CD4-positive, CD25-positive, alpha-beta regulatory T cell (primary cell): ENCODE measurements at places on chromosomes 5 and 9. TPM values are rescaled to one million over a fixed set of nuclear protein-coding genes. Genes with fewer than 3 reads are reported as not detected.

- H3K4me3 ChIP-seq = no peak overlapping the region
- no peaks in the 10 kb centered on the region for H3K27me3 ChIP-seq
- no peaks in the 10 kb centered on the region for H3K36me3 ChIP-seq
- H3K27ac ChIP-seq = no peak overlapping the region
Measured at GRCh38 chr5:13987843-13988464, 43.5 kb upstream of the DNAH5 start.

DNA sequence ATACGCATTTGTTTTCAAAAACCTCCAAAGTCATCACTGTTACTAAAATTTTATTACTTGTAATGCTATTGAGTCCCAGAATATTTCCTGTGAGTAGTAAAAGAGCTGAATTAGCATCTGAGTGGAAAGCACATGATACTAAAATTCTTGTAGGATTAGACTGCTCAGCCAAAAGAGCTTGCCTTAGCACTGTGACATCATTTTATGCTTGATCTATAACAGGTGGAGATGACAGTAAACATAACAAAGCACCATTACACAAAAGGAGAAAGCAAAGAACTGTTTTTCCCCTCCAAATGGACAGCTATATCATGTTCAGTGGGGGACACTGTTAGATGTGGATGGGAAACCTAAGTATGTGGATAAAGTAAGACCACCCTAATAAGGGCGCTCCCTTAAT is 5.8 kb upstream of the JAK2 start:
- no peaks in the 10 kb centered on the region for H3K27me3 ChIP-seq
- H3K4me1 ChIP-seq = peaks cover 8% of the 10 kb centered on the region
- no peaks in the 10 kb centered on the region for H3K36me3 ChIP-seq
- H3K4me3 ChIP-seq = no peak overlapping the region
- no peak for DNase-seq
- H3K27ac ChIP-seq = no peak overlapping the region

The MROH2B gene
- total RNA-seq = not detected

DNA sequence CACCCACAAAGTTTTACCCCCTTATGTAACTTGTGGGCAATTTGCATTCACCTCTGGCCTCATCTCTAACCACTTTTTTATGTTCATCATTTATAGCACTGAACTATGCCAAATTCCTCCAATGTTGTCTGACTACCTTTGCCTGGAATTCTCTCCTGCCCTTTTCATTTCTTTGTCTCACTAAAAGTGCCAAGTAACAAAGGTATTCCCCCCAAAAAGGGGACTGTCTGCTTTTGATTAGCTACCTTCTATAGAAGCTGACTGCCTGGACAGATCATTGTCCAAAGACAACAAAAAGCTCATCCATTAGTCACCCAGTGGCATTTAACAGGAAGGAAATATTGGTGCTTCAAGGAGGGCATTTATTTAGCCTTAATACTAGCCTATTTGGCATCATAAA is 189.9 kb upstream of the VCAN start:
- H3K27me3 ChIP-seq = no peaks in the 10 kb centered on the region
- H3K4me3 ChIP-seq = no peak overlapping the region

GRCh38 chr9:86281593-86282076 is 703 bp downstream of the ISCA1 start:
- H3K27me3 ChIP-seq = no peaks in the 10 kb centered on the region
- H3K4me1 ChIP-seq = peaks cover 31% of the 10 kb centered on the region
- H3K27ac ChIP-seq = peak overlapping the region; percentile 97
- H3K36me3 ChIP-seq = peaks cover 7% of the 10 kb centered on the region

DNA sequence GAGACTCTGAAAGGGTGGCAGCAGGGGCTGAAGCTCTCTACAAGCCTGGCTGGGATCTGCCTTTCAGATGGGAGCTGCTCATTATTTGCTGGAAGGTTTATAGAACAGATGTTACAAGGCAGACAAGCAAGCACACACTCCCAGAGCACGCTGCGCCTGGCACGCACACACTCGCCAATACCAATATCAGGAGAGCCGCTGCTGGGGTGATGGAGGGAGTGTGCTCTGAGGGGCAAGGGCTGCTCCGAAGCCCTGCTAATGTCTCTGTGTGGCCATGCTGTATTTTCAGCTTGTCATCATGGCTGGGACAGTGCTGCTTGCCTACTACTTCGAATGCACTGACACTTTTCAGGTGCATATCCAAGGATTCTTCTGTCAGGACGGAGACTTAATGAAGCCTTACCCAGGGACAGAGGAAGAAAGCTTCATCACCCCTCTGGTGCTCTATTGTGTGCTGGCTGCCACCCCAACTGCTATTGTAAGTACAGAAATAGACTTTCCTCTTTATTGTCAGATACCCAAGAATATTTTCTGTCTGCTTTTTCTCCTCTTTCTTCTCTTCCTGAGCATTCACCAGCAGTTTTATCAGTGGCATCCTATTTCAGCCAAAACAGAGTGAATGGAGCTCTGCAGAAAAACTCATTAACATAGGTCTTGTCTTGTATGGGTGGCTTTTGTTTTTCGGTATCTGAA is 115.1 kb downstream of the BAAT start:
- no peaks in the 10 kb centered on the region for H3K27me3 ChIP-seq
- no peak for DNase-seq
- H3K4me1 ChIP-seq = no peaks in the 10 kb centered on the region
- no peaks in the 10 kb centered on the region for H3K36me3 ChIP-seq

- no peak overlapping the region for H3K4me3 ChIP-seq
- no peak overlapping the region for H3K27ac ChIP-seq
- no peak for DNase-seq
- no peaks in the 10 kb centered on the region for H3K27me3 ChIP-seq
Measured at GRCh38 chr9:27462846-27463245, 61.2 kb upstream of the IFNK start.

The PCDHB16 gene
- total RNA-seq = not detected

- H3K4me3 ChIP-seq = no peak overlapping the region
- peaks cover 35% of the 10 kb centered on the region for H3K27me3 ChIP-seq
- H3K27ac ChIP-seq = no peak overlapping the region
- no peaks in the 10 kb centered on the region for H3K36me3 ChIP-seq
- H3K4me1 ChIP-seq = peaks cover 9% of the 10 kb centered on the region
Measured at GRCh38 chr5:172455087-172455381, 709 bp upstream of the SH3PXD2B start.

The NEUROG1 gene
- not detected for total RNA-seq

The SLC25A51 gene
- total RNA-seq = 25.3 TPM

The PRRC1 gene
- 33.5 TPM for total RNA-seq

DNA sequence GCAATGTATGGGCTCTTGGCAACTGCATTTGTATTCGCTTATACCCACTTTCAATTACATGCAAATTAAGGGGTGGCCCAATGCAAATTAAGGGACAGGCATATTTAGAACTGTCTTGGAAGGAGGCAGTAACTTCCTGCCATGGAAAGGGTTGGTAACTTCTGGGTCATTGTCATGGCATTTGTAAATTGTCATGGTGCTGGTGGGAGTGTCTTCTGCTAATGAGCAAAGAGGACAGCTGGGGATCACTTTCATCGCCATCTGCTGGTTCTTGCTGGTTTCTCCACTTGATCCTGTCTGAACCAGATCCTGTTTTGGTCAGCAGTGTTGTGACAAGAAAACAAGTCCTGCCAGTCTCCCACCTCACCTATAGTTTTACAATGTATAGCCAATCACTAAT is 23.3 kb upstream of the UGT3A2 start:
- H3K4me3 ChIP-seq = no peak overlapping the region
- DNase-seq = peak; percentile 37
- H3K36me3 ChIP-seq = no peaks in the 10 kb centered on the region
- H3K27ac ChIP-seq = no peak overlapping the region
- H3K27me3 ChIP-seq = peaks cover 2% of the 10 kb centered on the region

GRCh38 chr5:6829150-6829784 is 116.0 kb downstream of the TENT4A start:
- no peak for DNase-seq
- peaks cover 41% of the 10 kb centered on the region for H3K4me1 ChIP-seq
- H3K27me3 ChIP-seq = no peaks in the 10 kb centered on the region

DNA sequence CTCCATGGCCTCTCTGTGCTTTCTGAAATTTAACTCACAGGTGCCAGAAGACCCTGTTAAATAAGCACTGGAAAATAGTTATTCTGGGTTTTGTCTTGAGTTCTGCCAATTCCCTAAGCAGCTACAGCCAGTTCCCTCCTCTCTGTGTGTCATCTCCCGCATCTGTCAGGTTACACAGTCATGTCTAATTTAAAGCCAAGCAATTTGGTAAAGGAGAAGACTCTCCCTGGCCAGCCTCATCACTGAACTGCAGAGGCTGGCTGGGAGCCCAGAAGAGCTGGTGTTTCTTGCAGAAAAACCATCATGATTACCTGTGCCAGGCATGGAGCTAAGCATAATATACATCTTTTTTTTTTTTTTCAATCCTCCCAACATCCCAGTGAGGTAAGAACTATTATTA is 141.3 kb upstream of the ZNF366 start:
- H3K4me3 ChIP-seq = no peak overlapping the region
- no peak for DNase-seq
- H3K36me3 ChIP-seq = no peaks in the 10 kb centered on the region
- no peaks in the 10 kb centered on the region for H3K4me1 ChIP-seq
- no peak overlapping the region for H3K27ac ChIP-seq

- H3K4me3 ChIP-seq = peak overlapping the region; percentile 19
- H3K27ac ChIP-seq = no peak overlapping the region
- peaks cover 27% of the 10 kb centered on the region for H3K4me1 ChIP-seq
- peaks cover 12% of the 10 kb centered on the region for H3K27me3 ChIP-seq
- peak; percentile 42 for DNase-seq
Measured at GRCh38 chr9:38621434-38622287, 1.3 kb upstream of the ANKRD18A start.

- H3K36me3 ChIP-seq = no peaks in the 10 kb centered on the region
- no peaks in the 10 kb centered on the region for H3K4me1 ChIP-seq
- no peak overlapping the region for H3K4me3 ChIP-seq
- H3K27ac ChIP-seq = no peak overlapping the region
Measured at GRCh38 chr5:108206707-108207106, 175.2 kb downstream of the FBXL17 start.

GRCh38 chr5:79745255-79745654 is 55.6 kb downstream of the CMYA5 start:
- no peak for DNase-seq
- no peak overlapping the region for H3K4me3 ChIP-seq
- H3K4me1 ChIP-seq = no peaks in the 10 kb centered on the region
- H3K27me3 ChIP-seq = peaks cover 15% of the 10 kb centered on the region
- no peaks in the 10 kb centered on the region for H3K36me3 ChIP-seq

DNA sequence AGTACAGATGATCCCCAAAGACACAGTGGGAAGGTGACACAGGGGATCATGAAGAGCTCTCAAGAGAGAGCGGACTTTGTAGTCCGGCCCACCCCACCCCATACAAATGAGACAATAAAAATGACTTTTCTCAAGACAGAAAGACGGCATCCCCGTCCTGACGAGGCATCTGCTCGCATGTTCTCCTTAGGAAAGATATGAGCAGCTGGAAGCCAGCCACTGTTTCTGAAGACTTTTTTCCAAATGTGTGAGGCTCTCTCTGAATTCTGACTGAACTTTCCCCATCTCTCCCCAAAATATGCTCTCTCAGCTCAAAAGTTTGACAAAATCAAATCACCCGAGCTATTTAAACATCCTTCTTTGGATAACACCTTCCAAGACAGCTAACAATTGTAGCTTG is 105.2 kb downstream of the RFK start:
- no peak for DNase-seq
- H3K27ac ChIP-seq = no peak overlapping the region
- H3K4me3 ChIP-seq = no peak overlapping the region
- no peaks in the 10 kb centered on the region for H3K36me3 ChIP-seq
- peaks cover 2% of the 10 kb centered on the region for H3K27me3 ChIP-seq

- no peak for DNase-seq
- no peaks in the 10 kb centered on the region for H3K27me3 ChIP-seq
- H3K27ac ChIP-seq = no peak overlapping the region
- H3K4me3 ChIP-seq = no peak overlapping the region
Measured at GRCh38 chr5:72280581-72281069, 39.4 kb downstream of the MRPS27 start.

GRCh38 chr5:35205186-35205585 is 25.1 kb downstream of the PRLR start:
- no peak overlapping the region for H3K4me3 ChIP-seq
- peaks cover 4% of the 10 kb centered on the region for H3K27me3 ChIP-seq
- H3K27ac ChIP-seq = no peak overlapping the region
- no peaks in the 10 kb centered on the region for H3K36me3 ChIP-seq
- no peak for DNase-seq
- no peaks in the 10 kb centered on the region for H3K4me1 ChIP-seq

The TAL2 gene
- total RNA-seq = not detected

- no peaks in the 10 kb centered on the region for H3K27me3 ChIP-seq
- no peak overlapping the region for H3K27ac ChIP-seq
- peak; percentile 44 for DNase-seq
- no peaks in the 10 kb centered on the region for H3K4me1 ChIP-seq
- H3K36me3 ChIP-seq = no peaks in the 10 kb centered on the region
Measured at GRCh38 chr5:38831909-38832308, 13.9 kb upstream of the OSMR start.

GRCh38 chr9:16221822-16222547 is 648.5 kb downstream of the BNC2 start:
- no peaks in the 10 kb centered on the region for H3K4me1 ChIP-seq
- no peaks in the 10 kb centered on the region for H3K36me3 ChIP-seq
- no peak overlapping the region for H3K27ac ChIP-seq
- no peak for DNase-seq
- no peaks in the 10 kb centered on the region for H3K27me3 ChIP-seq

GRCh38 chr9:4016789-4017188 is 283.1 kb downstream of the GLIS3 start:
- H3K4me1 ChIP-seq = no peaks in the 10 kb centered on the region
- H3K36me3 ChIP-seq = no peaks in the 10 kb centered on the region
- H3K4me3 ChIP-seq = no peak overlapping the region
- no peak overlapping the region for H3K27ac ChIP-seq

The CEMIP2 gene
- total RNA-seq = 407 TPM

DNA sequence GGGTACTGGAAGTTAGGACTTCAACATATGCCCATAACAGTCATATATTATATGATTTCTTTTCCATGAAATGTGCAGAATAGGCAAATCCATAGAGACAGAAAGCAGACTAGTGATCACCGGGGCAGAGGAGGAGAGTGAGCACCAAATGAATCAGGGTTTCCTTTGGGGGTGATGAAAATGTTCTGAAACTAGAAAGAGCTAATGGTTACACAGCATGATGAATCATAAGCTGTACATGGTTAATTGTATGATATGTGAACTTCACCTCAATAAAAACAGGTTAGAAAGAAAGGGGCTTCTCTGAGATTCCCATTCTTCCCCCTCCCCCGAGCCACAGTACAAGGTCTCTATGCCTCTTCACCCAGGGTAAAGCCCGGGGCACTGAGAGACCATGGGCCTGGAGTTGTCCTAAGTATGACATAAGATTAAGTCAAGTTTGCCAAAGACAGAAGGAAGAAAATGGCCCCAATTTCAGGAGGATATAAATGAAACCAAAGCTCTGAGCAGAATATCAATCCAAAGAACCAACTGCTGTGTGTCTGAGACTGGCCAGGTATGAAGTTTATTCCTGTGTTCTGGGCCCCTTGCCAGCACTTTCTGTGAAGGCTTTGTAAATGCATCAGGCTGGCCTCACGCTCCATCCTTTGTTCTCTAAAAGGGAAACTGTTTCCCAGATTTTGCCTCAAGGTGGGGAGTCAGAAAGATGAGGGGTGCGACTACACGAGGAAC is 243.8 kb downstream of the CDK5RAP2 start:
- H3K36me3 ChIP-seq = no peaks in the 10 kb centered on the region
- no peaks in the 10 kb centered on the region for H3K4me1 ChIP-seq
- H3K27ac ChIP-seq = no peak overlapping the region
- no peak for DNase-seq
- H3K4me3 ChIP-seq = no peak overlapping the region
- H3K27me3 ChIP-seq = peaks cover 3% of the 10 kb centered on the region

The DOCK8 gene
- 219 TPM for total RNA-seq

The ZNF474 gene
- 0.20 TPM for total RNA-seq

- no peak overlapping the region for H3K4me3 ChIP-seq
- no peaks in the 10 kb centered on the region for H3K4me1 ChIP-seq
- peaks cover 84% of the 10 kb centered on the region for H3K36me3 ChIP-seq
- H3K27me3 ChIP-seq = no peaks in the 10 kb centered on the region
Measured at GRCh38 chr9:109068764-109069163, 51.0 kb downstream of the TMEM245 start.
